ENCODE measurements at places on chromosomes 2 and 18. TPM values are rescaled to one million over a fixed set of nuclear protein-coding genes. Genes with fewer than 3 reads are reported as not detected.

GRCh38 chr18:62331581-62332356 lies 6.7 kb downstream of the TNFRSF11A start:
- no peak overlapping the region for H3K27ac ChIP-seq
- no peak overlapping the region for H3K4me3 ChIP-seq
- no peak for DNase-seq
- H3K27me3 ChIP-seq: no peaks in the 10 kb centered on the region
- H3K4me1 ChIP-seq: peaks cover 17% of the 10 kb centered on the region

DNA sequence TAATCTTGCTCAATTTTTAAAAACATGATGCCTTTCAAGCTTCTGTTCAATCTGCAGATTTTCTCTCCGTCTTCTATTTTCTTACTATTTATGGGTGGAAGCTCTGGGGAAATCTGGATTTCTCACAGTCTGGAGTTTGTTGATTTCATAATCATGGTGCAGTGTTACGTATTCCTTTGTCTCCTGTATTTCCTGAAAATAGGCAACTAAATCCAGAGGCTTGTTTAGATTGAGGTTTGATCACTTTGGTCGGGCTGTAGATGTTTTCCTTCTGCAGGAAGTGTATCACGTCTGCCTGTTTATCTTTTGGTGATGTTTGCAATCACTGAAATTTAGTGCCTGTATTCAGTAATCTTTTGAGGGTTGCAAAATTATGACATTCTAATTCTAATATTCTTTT lies 487.7 kb downstream of the LRRTM4 start:
- H3K27me3 ChIP-seq: peaks cover 67% of the 10 kb centered on the region
- H3K4me3 ChIP-seq: no peak overlapping the region
- no peaks in the 10 kb centered on the region for H3K4me1 ChIP-seq
- peak; percentile 11 for DNase-seq
- no peaks in the 10 kb centered on the region for H3K36me3 ChIP-seq

DNA sequence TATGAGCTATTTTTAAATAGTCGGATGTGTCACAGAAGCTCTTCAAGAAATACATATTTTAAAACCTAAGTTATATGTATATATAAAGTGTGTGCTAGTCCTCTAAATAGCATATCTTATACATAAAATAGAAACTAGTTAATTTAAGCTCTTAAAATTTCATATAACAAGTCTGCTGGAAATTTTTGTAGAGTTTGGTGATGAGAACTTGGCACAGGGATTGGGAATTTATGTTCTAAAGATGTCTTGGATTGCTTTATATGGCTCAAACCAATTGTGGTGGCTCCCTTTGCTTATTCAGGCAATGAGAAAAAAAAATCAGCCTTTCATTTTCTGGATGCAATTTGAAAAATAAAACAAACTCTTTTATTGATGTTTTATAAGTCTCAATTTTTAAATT lies 142.8 kb upstream of the KCNJ3 start:
- no peaks in the 10 kb centered on the region for H3K36me3 ChIP-seq
- no peak for DNase-seq
- no peak overlapping the region for H3K27ac ChIP-seq
- no peaks in the 10 kb centered on the region for H3K4me1 ChIP-seq
- no peak overlapping the region for H3K4me3 ChIP-seq
- peaks cover 13% of the 10 kb centered on the region for H3K27me3 ChIP-seq

The SERPINB4 gene
- not detected for total RNA-seq

- peaks cover 22% of the 10 kb centered on the region for H3K4me1 ChIP-seq
- H3K27me3 ChIP-seq: peaks cover 60% of the 10 kb centered on the region
- DNase-seq: no peak
Measured at GRCh38 chr2:41963661-41964525, 83.9 kb upstream of the PKDCC start.

GRCh38 chr2:234795272-234795920 lies 156.4 kb upstream of the SH3BP4 start:
- no peaks in the 10 kb centered on the region for H3K36me3 ChIP-seq
- H3K4me3 ChIP-seq: no peak overlapping the region
- no peak for DNase-seq
- no peaks in the 10 kb centered on the region for H3K4me1 ChIP-seq

DNA sequence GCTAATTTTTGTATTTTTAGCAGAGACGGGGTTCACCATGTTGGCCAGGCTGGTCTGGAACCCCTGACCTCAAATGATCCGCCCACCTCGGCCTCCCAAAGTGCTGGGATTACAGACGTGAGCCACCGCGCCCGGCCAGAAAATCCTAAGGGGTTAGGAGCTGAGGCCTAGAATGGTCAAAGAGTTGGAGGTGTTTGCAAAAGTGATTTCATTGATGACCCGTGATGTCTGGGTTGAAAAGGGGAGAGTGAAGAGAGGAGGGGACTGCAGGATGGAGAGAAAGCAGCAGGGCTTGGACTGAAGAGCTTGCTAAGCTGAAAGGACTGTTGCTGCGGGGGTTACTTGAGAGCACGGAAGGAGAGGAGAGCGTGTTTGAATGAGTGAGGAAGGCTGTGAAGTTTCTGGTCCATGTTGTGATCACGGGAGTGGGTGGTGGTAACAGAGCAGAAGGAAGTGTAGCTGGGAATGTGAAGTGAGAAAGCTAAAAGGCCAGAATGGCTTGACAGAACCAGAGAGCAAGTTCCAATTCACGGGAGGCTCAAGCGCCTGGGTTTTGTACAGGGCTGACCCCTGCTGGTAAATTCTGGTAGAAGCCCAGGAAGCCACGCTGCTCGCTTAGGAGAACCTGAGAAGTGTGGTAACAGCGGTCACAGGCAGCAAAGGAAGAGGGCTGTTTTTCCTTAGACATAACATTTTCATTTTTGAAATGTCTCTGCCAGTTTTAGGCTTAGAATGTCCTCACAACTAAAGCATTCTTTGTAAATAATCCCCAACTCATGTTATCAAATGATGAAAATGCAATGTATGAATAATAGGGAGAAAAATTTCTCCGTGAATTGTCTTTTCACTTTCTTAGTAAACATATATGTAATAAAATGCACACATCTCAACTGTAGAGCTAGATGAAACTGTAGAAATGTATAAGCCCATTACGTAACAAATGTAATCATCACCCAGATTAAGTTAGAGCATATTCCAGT lies 40.5 kb upstream of the ACTR2 start:
- H3K27ac ChIP-seq: no peak overlapping the region
- H3K4me1 ChIP-seq: peaks cover 5% of the 10 kb centered on the region
- H3K36me3 ChIP-seq: no peaks in the 10 kb centered on the region
- no peaks in the 10 kb centered on the region for H3K27me3 ChIP-seq
- peak; percentile 83 for DNase-seq

DNA sequence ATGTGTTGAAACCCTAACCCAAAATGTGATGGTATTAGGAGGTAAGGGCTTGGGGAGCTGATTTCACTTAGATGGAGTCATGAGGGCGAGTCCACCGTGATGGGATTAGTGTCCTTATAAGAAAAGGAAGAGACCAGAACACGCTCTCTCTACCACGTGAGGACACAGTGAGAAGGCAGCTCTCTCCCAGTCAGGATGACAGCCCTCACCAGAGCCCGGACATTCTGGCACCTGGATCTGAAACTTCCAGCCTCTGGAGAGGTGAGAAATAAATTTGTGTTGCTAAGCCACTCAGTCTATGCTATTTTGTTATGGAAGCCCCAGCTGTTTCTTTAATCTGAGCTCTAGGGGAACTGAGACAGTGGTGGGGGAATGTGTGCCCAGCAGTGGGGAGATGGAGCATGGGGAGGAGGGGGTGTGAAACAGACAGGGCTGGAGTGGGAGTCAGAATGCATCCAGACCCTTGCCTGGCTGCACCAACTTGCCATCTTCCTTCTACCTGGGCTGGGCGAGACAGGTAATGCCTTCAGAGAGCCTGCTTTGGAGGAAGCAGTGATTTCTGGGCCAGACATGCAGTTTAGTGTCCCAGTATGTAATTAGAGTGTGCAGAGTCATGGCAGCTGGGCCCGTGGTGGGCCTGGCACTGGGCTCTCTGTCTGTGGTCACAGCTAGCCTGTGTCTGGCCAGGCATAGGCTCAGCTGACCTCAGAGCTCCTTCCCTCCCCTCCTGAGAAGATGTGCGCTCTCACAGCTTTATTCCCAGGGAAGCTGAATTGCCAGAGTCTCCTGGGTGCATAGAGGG lies 38.1 kb downstream of the RHOB start:
- H3K4me3 ChIP-seq: no peak overlapping the region
- no peak for DNase-seq
- peak overlapping the region; percentile 68 for H3K27ac ChIP-seq
- no peaks in the 10 kb centered on the region for H3K36me3 ChIP-seq

DNA sequence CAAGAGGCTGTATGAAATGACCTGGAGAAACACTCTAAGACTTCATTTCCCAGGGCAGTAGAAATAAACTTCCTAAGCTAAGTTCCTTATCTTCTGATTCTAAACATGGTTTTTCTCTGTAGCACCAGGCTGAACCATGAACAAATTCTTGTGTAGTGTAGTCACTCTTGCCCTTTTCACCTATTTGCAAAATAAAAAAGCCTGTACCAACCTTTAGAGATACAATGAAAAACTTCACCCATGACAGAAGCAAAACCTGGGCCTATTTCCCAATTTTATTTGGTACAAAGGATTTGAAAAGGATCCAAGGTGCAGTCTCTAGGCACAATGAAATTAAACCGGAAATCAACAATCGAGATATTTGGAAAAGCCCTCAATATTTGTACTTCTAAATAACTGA lies 43.6 kb downstream of the POLR1A start:
- no peak overlapping the region for H3K4me3 ChIP-seq
- peaks cover 25% of the 10 kb centered on the region for H3K4me1 ChIP-seq
- peaks cover 69% of the 10 kb centered on the region for H3K36me3 ChIP-seq

The UGT1A8 gene
- total RNA-seq: not detected

The DHRS9 gene
- total RNA-seq: not detected

- H3K27ac ChIP-seq: no peak overlapping the region
- H3K36me3 ChIP-seq: peaks cover 6% of the 10 kb centered on the region
- no peak overlapping the region for H3K4me3 ChIP-seq
- H3K27me3 ChIP-seq: no peaks in the 10 kb centered on the region
- no peaks in the 10 kb centered on the region for H3K4me1 ChIP-seq
Measured at GRCh38 chr2:15399241-15399640, 161.9 kb downstream of the NBAS start.

DNA sequence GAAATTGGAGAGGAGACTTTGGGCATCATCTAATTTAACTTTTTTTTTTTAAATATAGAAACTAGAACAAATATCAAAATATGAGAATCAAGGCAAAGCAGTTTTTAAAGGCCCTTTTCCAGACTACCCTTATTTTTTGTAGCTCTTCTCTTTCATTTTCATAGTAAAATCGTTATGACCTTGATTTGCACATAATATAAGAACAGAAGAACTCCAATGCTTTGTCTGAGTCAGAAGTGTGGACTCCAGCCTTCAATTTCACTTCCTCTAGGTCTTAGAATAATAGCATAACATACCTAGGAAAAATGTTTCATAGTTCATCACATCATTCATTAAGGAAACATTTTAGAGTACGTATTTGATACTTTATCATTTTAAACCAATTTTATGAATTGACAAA lies 74.4 kb downstream of the ANKRD12 start:
- H3K4me3 ChIP-seq: no peak overlapping the region
- H3K36me3 ChIP-seq: peaks cover 59% of the 10 kb centered on the region
- H3K4me1 ChIP-seq: no peaks in the 10 kb centered on the region
- no peak for DNase-seq
- no peaks in the 10 kb centered on the region for H3K27me3 ChIP-seq

DNA sequence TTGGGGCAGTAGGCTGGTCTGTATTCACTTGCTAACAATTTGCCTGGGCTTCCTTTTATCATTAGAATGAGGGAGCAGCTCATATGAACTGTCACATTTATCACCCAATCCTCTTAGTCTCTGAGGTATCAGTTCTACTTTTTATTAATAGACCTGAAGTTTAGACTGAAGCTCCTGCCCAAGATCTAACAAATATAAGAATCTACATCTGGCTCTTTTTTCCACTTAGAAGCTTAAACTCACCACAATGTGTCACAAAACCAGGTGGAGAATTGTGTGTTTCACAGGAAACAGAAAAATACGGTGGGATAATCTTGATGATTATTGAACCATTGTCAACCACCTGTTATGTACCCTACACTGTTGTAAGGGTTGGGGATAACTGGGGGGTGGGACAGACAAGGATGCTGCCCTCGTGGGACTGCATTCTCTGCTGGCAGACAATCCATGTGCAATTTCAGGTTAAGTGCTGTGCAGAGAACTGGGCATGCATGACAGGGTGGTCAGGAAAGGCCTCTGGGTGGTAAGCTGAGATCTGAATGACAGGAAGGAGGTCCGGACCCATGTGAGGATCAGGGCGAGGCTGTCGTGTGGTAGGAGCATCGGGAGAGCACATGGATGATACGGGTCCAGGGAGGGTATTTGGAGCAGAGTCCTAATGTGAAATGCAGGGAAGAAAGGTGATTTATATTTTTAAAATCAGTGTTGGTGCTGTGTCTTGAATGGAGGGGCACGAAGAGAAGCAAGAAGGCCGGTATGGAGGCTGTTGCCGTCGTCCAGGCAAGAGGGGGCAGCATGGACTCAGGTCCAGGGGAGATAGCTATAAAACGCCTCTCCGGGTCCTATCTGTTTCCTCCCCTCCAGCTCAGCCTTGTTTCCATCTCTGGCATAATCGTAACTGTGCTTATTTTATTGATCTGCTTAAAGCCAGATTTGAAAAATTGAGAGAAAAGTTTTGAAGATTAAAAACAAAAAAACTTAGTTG lies 17.6 kb downstream of the MYL12B start:
- no peak overlapping the region for H3K27ac ChIP-seq
- DNase-seq: no peak
- H3K36me3 ChIP-seq: peaks cover 56% of the 10 kb centered on the region

DNA sequence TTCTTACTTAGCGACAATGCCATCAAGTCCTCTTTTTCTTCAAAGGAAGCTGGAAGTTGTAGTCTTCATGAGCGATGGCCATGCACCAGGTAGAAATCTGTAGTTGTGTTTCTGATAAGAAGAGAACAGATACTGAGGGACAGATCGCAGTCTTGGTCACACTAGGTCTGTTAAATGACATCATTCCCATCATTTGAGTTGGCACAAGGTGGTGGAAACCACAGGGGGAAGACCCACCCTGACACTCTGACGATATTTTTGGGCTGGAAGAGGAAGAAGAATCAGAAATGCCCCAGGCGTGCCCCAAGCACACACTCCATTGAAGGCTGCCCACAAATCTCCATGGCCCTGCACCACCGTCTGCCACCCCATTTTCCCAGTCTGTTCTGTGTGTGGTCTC lies 89.0 kb upstream of the BOD1L2 start:
- H3K27me3 ChIP-seq: no peaks in the 10 kb centered on the region
- H3K36me3 ChIP-seq: no peaks in the 10 kb centered on the region
- no peak overlapping the region for H3K4me3 ChIP-seq
- H3K4me1 ChIP-seq: no peaks in the 10 kb centered on the region

GRCh38 chr2:119436993-119437772 lies 5.5 kb downstream of the TMEM37 start:
- no peaks in the 10 kb centered on the region for H3K27me3 ChIP-seq
- H3K27ac ChIP-seq: no peak overlapping the region
- DNase-seq: no peak
- peaks cover 12% of the 10 kb centered on the region for H3K4me1 ChIP-seq
- no peak overlapping the region for H3K4me3 ChIP-seq

Data from MCF 10A (cell line).